ENCODE measurements at places on chromosomes 7 and 10.
A peak's percentile ranks its signal among the peaks of the same experiment; 100 is the strongest.

DNA sequence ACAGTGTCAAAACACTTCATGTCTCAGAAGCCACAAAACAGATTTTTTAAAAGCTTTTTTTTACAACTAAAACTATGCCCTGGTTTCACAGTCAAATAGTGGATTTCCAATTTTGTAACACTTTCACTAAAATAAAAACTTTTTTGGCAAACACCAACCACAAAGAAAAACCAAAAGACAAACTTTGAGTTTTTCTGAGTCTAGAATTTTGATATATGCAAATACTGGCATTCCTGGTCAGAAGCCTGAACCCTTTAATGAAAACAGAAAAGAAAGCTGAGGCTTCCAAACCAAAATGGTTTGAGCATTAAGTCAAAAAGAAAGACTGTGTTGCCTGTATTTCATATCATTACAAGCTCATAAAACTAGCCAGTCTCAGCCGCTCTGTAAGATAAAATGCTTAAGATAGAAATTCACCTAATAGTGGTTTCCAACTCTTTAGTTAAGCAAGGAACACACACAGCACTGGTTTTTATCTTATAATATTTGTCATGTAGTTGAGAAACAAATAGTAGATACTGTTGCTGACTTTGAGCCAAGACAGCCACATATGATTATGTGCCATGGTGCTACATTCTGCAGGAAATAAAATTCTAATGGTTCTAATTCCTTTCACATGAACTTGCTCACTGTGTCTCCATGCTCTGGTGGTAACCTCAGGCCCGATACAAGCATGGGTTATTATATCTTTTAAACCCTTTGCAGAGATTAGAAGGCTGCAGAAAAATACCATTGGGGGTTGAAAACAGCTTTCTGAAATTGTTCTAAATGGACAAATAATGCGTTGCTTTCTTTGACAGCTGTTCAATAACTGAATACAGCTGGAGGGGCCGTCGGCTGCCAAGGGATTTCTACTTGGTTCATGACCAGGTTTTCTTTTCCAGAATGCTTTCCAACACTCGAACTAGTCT lies 49.4 kb downstream of the FAM171A1 start:
- no peak for DNase-seq

DNA sequence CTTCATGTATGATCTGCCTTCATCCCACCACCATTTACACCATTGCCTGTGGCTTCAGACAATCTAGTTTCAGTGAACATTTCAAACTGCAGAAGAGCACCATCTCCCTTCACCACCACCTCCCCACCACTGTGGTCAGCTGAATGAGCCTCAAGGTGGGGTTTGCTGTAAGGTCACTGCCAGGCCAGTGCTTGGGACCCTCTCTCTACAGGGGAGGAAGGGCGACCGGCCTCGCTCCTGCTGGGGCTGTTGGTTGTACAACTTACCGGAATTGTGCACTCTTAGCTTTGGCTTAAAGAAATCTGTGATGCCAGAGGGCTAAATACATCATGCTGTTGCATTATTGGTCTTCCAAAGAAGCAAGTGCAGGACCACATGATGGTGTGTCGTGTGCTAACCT lies 26.6 kb downstream of the PFKP start:
- DNase-seq: no peak

GRCh38 chr7:23530405-23530804 lies 1.4 kb downstream of the TRA2A start:
- DNase-seq: no peak

GRCh38 chr10:82468453-82468852 lies 593.5 kb downstream of the NRG3 start:
- DNase-seq: no peak

DNA sequence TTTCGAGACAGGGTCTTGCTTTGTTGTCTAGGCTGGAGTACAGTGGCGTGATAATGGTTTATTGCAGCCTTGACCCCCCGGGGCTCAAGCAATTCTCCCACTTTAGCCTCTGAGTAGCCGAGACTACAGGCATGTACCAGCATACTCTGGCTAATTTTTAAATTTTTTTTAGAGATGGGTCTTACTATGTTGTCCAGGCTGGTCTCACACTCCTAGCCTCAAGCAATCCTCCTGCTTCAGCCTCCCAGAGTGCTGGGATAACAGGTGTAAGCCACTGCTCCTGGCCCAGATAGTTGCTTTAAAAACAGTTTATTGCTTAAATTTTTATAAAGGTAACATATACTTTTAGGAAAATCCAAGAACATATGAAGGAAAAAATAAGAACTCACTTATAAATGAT lies 26.3 kb downstream of the NEURL1 start:
- DNase-seq: no peak

DNA sequence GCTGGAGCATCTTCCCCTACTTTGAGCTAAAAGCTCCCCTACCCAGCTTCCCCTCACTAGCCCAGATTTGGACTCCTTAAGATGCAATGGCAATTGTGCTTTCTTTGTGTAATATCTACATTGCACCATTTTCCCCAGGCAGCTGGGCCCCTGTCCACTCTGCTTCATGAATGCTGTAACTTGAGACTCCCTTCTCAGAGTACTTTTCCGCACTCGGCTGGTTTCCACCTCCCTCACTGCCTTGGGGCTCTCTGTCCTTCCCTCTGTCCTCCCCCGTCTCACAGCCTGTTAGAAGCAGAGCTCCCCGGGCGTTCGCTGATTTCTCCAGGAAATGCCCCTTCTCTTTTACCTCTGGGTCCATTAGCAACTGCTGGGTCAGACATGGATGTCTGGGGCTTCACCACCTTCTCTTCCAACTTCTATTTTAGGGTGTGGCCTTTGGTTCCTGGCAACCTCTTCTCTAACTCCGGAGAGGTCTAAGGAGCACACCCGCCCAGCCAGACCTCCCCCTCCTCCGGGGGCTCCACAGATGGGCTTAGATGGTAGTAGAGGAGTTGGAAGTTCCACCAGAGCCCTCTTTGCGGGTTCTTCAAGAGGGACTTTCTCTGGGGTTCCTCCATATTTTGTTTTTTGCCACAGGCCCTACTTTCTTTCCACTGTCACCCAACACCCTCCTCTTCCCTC lies 2.9 kb upstream of the TMEM72 start:
- DNase-seq: no peak

- DNase-seq: no peak
Measured at GRCh38 chr10:12720217-12720981, 281.1 kb downstream of the CCDC3 start.

- no peak for DNase-seq
Measured at GRCh38 chr10:73065441-73065840, 31.2 kb downstream of the P4HA1 start.

- peak; percentile 26 for DNase-seq
Measured at GRCh38 chr7:27872356-27873275, 132.7 kb downstream of the TAX1BP1 start.

DNA sequence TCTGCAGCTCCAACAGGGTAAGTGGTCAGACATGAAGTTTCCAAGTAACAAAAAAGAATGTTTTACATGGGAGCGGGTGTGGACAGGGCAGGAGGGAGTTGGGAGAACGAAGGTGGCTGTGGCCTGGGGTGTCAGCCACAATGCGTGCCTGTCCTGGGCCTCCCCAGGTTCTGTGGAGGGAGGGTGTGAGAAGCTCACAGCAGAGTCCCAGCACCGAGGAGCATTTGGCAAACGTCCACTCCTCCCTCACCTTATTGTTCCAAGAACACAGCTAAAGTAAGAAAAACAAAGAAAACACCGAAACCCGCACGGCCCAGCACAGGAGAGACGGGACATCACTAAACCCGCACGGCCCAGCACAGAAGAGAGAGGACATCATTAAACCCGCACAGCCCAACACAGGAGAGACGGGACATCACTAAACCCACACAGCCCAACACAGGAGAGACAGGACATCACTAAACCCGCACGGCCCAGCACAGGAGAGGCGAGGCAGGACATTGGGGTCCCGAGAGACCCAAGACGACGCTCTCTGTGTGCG lies 226.4 kb downstream of the MAD1L1 start:
- no peak for DNase-seq

DNA sequence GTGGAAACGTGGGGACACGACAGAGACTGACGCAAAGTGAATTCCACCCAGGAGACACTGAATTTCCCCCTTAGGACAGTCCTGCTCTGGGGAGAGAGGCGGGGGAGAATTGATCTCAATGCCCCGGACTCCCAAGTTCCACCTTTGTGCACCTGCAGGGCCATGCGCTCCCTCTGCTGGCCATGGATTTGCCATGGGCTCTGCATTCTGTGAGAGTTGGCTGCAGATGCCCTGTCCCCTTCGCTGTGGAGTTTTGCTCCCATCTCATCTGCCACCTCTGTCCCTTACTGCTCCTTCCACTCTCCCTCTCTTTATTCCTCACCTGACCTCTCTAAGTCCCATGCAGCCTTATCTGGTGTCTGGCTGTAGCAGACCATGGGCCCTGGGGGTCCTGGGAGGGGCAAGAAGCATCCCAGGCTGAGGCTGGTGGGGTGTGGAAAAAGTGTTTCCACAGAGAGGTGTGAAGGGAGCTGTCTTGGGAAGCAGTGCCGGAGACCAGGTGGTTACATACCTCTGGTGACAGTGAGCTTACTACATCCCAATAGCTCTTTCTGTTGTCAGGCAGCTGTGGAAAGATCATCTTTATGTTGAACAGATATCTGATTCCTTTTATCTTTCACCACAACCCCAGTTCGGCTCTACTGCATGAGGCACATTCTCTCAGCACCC lies 14.3 kb downstream of the GHRHR start:
- no peak for DNase-seq

DNA sequence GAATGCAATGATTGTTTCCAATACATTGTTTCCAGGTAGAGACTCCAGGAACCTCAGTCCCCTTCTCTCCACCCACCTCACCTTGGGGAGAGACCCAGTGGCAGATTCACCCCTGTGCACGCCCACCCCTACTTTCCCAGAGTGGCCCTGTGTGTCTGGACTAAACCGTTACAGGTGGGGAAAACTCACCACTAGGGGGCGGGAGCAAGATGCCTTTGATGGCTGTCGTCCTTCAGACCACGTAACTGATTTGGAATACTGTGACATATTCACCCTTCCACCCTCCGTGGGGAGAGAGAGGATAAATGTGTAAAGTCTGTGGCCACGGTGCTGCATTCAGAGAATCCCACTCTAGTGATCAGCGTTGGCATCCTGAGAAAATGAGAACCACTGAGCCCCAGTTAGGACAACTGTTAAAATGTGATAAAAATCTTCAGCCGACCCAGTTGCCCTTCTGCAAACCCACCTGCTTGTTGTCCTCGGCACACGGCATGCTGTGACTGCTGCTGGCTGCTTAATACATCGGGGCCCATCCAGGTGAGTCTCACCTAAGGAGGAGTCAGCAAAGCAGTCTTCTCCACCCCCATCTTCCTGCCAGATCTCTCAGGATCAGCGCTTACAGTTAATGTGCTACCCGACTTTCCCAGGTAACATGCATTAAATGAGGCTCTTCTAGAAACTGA lies 41.5 kb upstream of the NMT2 start:
- DNase-seq: peak; percentile 9

- no peak for DNase-seq
Measured at GRCh38 chr7:30738026-30738915, 13.7 kb upstream of the INMT start.

Measured in DMS 273 treated with DMSO at 0.1 percent for 48 hours (cell line).